ENCODE measurements at places on chromosomes 4 and X.

DNA sequence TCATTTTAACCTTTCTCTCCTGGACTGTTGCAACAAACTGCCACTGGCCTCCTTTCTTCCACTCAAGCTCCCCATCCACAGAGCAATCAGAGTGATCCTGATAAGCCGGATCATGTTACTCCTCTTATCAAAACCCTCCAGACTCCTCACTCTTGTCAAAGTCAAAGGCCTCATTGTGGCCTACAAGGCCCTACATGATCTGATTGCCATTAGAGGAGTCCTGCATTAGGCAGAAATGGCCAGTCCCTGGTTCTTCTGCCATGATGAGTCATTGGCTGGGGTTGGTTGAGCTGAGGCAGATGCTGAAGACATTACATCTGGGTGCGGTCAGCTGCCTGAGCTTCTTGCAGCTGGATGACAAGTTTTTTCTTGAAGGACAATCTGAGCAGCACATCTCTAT lies 32.7 kb upstream of the CASK start:
- DNase-seq, result no peak

GRCh38 chrX:13545726-13546125 lies 23.7 kb upstream of the EGFL6 start:
- no peak for DNase-seq

- DNase-seq, result peak; percentile 26
Measured at GRCh38 chrX:23937100-23937499, 29.3 kb downstream of the CXorf58 start.

- DNase-seq, result no peak
Measured at GRCh38 chr4:113157086-113157857, 107.8 kb downstream of the ANK2 start.

- DNase-seq, result no peak
Measured at GRCh38 chrX:100404851-100405250, 5.2 kb downstream of the PCDH19 start.

DNA sequence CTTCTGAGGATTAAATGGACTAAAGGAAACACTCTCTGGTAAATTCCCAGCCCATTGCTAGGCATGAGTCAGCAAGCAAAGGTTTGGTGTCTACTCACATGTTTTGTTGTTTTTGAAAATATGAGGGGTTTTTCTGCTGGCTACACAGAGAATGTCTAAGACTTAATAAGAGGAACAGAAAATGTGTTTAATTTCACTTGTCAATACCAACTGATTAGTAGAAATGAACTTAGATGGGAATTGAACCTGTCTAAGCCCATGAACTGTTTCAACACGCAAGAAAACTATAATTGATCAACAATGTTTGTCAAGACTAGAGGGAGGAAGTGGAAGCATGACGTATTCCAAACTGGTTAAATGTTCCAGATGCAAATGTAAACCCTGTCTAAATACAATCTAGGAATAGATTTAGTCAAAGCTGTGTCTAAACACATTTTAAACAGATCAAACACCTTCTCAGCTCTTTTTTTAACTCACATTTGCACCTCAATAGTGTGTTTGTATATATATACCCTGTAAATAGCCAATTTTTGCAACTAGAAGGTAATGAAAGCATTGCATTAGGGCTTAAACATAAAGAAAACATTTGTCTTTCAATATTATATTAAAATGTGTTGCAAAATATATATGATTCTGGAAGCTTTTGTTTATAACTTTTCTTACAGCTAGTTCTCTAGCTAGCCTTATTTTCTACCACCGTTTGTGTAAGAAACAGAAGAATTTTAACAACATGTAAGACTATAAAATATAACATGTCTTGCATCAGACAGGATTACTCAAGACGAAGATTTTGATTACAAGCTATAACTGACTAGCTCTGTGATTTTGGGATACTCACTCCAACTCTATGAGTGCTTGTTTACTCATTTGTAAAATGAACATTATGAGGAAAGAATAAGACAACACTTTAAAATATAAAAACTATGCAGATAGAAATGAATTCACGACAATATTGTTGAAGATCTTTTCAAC lies 607.8 kb downstream of the FSTL5 start:
- peak; percentile 63 for DNase-seq
